ENCODE measurements at places on chromosomes 6 and 20.

GRCh38 chr20:57290178-57290484 is 23.7 kb upstream of the BMP7 start:
- DNase-seq, result no peak

DNA sequence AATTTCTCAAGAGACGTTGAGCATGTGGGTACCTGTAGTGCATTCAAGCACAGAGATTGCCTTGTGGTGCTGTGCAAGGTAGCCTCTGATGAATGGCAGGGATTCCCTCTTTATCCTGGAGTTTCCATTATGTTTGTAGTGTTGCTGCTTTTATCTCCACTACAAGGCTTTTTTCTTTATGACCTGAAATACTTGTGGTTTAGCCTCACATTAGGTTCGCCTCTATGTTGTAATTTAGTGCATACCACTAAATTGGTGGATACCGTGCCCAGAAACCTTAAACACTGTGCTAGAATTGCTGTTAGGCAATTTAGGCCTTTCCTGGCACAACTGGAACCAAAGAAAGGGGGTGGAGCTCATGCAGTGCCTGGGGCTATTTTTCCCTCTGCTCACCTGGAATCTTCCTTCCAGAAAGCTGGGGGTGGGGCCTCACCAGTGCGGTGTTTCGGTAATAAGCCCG is 76.8 kb downstream of the NCOA7 start:
- no peak for DNase-seq

- DNase-seq, result no peak
Observed at GRCh38 chr6:134359302-134359701, 41.4 kb upstream of the SGK1 start.

- peak; percentile 82 for DNase-seq
Observed at GRCh38 chr6:44257025-44257752, at the start of gene SLC35B2. Gene SLC35B2, minus strand, starts transcription at chr6:44257528. Its CDS starts 118 bp downstream, at chr6:44257410.

- DNase-seq, result peak; percentile 42
Observed at GRCh38 chr20:3815703-3816315, 4.5 kb upstream of the AP5S1 start.

DNA sequence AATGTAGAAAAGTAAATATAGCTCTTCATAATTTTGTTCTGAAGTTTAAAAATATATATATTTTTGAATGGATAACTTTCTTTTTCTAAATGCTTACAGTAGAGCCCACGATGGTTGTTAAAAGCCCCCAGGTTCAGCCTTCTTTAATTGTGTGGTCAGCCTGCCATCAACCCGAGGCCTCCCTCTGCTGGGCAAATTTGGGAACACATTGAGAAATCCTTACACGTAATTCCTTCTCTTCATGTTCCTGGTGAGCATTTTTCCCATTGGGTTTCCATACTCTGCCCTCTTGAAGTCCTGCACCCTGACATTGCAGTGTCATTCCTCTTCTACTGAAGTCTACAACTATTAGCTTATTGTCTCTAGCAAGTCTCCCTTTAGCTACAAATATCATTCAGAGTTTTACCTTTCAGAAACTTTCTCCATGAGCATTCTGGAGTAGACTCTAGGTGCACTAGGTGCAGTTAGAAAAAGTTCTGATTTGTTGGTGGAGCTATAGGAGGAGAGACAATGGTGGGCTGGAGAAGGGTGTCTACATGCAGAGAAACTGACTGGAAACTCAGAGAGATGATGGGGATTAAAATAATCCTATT is 40.6 kb downstream of the TRIM38 start:
- peak; percentile 24 for DNase-seq

DNA sequence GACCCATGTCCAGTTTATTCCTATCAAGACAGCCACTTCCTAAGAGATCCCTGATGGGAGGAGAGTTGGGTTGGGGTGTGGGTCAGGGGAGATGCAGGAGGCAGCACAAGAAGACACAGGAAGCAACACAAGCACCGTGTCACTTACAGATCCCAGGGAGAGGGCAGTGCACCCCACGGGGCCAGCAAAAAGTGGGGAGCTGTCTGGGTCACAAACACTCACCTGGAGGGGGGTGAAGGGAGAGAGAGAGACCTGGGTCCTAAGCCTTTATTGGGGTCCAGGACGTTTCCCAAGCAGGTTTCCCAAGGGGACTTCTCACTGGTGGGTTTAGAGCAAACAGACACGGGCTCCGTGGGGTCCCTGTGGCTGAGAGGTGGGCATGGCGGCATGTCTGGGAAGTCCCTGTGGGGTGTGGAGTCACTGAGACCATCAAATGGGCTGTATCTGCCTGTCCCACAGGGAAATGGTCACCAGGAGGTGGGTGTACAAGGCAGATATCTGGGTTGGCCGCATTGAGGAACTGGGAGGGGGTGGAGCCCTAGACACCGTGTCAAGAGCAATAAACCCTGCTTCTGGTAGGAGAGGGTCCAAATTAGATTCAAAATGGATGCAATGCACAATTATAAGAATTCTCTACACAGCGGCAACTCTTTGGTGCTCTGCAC is 1.6 kb upstream of the CD93 start:
- DNase-seq, result no peak

DNA sequence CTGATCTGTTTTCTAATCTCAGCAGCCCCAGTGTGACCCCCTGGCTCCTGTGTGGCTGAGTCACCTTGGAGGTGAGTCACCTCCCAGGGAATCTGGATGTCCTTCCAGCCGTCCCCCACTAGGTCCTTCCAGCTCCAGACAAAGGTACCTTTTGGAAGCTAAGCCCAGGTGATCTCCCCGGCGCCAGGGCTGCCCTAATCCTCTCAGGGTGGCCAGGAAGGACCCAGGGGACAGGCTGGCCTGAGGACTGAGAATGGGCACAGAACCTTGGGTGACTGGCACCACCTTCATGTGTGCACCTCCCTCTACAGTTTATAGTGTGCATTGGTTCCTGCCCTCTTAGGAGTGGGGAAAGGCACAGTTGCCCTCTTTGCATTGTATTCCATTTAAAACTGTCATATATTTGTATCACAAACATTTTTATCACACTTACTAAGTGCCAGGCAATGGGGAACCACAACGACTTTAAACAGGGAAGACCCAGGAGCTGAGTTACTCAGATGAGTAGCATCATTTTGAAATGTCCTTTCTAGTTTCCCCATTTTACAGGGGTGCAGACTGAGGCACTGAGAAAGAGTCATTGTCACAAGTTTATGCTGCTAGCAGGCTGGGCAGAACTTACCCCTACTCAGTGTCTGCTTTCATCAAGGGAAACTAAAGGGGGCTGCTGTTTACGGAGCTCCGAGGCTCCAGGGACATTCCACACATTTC is 2.6 kb upstream of the BPIFB4 start:
- DNase-seq, result no peak
